ENCODE measurements at places on chromosomes 1 and 21.

- DNase-seq = no peak
Observed at GRCh38 chr21:39444421-39445180, 977 bp downstream of the LCA5L start.

- DNase-seq = no peak
Observed at GRCh38 chr1:27529704-27530018, 39.7 kb upstream of the WASF2 start.

DNA sequence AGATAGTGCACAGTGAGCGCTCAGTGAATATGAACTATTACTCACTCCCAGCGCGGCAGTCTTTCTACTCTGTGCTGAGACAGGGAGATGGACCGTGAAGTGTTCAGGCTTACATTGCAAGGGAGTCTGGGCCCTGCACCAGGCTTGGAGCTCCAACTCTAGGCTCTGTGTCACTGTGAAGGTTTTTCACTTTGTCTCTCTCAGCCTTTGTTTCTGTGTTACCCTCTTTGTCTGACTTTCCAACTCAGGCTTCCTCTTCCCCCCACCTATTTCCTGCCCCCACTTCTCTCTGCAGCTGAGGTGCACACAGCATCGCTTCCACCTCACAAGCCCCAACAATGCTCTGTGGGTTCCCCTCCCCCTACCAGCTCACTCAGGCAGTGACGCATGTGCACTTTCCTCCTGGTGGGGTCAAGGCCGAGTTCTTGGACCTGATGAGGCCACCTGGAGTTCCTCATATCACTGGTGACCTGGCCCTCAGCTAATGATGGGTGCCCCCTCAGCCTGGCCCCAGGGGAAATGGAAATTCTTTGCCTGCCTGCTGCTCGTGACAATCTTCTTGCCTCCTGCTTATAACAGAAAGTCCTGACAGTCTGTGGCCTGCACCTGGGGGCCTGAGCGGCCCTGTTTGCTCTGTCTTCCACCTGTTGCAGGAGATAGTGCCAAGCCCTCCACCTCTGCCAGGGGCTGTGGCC lies 1.1 kb upstream of the LCK start:
- peak; percentile 93 for DNase-seq

GRCh38 chr1:62978741-62979140 lies 194.8 kb downstream of the ATG4C start:
- no peak for DNase-seq

DNA sequence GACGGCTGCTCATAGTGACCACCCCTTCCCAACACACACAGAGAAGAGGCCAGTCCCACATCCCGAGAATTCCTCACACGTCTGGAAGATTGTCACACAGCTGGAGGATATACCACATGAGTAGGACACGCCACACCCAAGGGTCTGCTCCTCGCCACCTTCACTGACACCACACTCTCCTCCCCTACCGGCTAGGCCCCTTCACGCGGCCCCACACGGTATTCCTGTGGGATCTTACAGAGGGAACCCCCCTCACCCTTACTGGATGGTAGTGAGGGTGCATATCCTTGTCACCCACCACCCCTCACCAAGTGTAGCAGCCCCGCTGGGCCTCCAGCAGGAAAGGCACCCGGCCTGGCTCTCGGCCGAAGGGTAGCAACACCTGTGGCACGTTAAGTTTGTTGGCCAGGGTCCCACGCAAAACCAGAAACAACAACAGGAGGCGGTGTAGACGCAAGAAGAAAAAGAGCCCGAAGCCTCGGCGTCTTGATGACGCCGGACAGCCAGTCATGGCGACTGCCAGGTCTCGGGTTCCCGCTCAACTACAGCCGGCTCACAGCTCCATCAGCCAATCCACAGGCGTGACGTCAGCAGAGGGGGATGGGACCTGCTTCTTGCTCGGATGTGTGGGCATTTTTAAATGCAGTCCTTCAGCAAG lies at the start of gene NUP210L:
Gene NUP210L, minus strand, starts transcription at position 540 of the 658 bp plus-strand sequence.
- no peak for DNase-seq

GRCh38 chr21:36211660-36212512 lies 55.3 kb downstream of the DOP1B start:
- no peak for DNase-seq
